SW 1271 (cell line): ENCODE measurements at places on chromosomes 2 and 18.

- DNase-seq: no peak
Measured at GRCh38 chr2:29039718-29040480, 34.4 kb downstream of the PCARE start.

DNA sequence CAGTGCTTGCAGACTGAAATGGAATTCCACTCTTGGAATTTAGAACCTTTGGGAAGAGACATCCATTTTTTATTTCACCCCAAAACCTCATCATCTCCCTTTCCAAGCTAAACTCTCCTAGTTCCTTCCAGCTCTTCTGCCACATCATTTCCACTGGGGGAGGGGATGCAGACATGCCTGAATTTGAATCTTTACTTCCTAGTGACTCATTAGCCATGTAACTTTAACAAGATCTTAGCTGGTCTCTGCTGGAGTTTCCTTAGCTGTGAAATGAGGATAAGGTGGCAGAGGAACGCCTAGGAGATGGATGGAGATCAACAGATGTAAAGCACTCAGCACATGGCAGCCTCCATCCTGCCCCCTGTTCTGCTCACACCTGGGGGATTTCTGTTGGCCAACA, 266.8 kb downstream of the EN1 start:
- no peak for DNase-seq

DNA sequence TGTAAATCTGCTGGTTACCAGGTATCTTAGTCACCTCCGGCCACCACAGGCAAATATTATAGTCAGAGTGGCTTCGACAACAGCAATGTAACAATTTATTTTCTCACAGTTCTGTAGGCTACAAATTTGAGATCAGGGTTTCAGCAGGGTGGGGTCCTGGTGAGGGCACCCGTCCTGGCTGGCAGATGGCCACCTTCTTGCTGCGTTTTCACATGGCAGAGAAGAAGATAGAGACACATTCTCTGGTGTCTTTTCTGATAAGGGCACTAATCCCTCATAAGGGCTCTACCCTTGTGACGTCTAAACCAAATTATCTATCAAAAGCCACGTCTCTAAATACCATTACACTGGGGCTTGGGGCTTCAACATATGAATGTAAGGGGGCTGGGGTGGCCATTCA, 843.2 kb upstream of the FANCL start:
- DNase-seq: no peak

DNA sequence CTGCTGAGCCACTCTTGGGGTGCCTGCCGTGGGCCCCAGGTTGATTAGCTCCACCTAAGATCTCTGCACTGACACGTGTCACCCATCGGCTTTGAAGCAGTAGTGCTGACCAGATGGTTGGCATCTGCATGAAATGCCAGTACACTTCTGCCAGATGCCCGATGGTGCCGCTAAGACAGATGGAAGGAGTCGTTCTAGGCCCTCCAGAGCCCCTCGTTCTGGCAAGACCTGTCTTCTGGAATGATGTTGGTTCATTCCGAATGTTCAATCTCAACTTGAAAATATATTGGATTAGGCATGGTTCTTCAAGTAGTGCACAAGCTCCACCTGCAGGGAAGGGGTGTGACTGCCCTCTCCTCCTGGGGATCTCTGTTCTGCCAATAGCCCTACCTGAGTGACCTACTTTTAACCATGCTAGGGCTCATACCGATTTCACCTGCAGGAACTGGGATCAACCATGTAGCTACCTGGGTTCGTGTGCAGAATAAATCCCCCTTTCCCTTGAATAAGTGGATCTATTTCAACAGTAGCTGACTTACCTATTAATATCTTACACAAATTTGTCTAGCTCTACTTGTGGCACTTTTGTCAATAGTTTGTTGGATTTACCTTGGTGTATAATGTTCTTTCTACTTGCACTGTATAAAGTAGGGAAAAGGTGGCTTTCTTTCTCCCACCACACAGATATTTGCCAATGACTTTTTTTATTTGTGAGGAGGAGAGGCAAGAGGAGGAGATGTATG, 342.6 kb downstream of the CTNNA2 start:
- DNase-seq: peak; percentile 15

DNA sequence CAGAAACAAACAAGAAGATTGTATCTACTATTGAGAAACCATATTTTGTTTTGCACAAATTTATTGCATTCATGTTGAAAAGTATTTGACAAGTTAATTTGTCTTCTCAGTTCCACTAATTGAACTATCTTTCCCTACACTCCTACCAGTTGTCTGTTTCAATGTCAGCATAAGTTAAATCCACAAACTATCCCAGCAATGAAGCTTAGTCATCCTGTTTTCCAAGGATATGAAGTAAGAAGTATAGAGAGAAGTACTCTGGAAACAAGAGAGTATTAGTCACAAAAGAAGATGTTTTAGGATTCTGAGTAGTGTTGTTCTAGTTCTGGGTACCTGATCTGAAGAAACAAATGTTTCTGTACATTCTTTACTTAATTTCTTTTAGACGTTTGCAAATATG, 261.6 kb upstream of the ZNF804A start:
- DNase-seq: no peak

- no peak for DNase-seq
Measured at GRCh38 chr2:22037274-22037673, 913.5 kb downstream of the TDRD15 start.

DNA sequence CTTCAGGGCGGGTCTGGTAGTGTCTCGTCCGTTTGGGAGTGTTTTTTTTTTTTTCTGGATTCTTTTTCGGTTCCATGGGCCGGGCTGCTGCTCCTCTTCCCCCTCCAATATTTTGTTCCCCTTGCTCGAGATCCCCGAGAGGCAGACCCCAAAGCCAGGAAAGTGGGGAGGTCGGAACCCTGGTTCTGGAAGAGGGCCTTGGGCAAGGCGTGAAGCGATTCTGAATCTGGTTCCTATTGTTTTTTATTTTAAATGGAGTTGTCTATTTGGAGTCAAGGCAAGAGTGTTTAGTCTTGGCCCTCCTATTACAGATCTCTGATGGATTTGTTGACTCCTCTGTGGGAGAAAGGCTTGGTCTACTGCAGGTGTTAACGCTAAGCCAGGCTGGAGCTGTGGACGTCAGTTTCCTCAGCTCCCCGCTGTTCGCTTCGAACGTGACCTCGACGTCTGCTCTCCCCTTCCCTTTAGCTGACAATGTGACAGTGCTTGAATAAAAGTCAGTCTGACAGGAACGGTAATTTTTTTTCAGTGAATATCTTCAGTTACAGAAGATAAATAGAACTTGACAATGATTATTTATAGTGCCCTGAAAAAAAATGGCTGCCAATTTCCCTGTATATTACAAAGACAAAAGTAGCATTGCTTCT, 683 bp upstream of the DNAJC27 start:
- DNase-seq: peak; percentile 56
